ENCODE measurements at places on chromosomes 13 and 19.

DNA sequence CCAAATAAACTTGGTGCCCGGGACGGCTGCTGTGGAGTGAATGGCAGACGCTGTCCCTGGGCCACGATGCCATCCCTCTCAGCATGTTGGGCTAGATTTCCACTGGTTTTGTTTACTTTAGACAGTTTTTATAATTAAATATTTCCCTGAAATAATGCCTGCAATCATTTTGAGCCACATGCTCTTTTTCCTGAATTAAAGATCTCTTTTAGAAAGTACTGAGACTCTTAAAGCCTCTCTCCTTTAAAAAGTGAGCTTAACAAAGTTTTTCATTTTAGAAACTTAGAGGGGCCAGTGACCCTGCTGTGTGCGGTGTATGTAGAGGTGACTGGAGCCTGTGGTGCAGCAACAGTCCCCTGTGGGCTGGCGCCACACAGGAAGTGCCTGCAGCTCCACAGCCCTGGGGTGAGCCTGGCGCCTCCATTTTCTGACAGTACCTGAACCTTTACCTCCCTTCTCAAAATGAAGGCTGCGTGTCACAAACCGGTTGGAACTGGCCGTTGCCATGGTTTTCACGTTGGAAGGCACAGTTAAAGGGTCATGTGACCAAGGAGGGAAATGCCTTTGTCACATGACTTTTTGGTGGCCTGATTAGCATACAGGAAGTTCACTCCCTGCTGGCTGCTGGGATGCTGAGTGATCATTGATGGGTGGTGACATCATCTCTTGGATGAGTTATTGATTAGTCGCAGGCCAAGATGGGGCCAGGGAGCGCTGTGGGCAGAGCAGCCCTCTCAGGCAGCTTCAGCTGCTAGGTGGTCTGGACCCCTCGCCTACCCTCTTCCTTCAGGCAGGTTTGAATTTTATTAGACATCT lies 26.3 kb downstream of the TSSK6 start:
- peak; percentile 58 for DNase-seq

DNA sequence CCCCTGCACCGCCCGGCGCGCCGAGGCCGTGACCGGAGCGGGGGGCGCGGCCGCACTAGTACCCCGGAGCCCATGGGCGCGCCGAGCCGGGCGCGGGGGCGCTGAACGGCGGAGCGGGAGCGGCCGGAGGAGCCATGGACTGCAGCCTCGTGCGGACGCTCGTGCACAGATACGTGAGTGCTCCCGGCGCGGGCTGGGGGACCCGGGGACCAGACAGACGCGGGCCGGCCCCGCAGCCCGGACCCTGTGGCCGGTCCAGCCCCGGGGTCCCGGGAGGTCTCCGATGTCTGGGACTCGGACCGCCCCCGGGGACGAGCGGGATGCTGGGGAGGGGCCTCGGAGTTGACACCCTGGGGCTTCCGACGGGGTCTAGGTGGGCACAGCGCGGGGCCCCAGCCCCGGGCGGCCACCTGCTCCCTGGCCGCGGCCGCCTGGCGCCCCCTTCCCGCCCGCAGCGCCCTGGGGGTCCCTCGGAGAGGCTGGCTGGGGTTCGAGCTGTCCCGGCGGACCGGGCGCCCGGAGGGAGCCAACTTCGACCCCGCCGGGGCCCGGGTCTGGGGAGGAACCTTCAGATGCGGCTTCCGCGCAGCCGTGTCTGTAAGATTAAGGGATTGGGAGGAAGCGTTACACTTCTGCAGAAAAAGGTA lies 568 bp downstream of the ATP11A start:
- no peak for DNase-seq

- DNase-seq: no peak
Observed at GRCh38 chr13:49185264-49185663, 34.9 kb upstream of the MLNR start.

GRCh38 chr13:76697288-76697687 lies 188.9 kb downstream of the KCTD12 start:
- DNase-seq: no peak

- no peak for DNase-seq
Observed at GRCh38 chr13:24340608-24340955, 31.2 kb downstream of the C1QTNF9 start.

DNA sequence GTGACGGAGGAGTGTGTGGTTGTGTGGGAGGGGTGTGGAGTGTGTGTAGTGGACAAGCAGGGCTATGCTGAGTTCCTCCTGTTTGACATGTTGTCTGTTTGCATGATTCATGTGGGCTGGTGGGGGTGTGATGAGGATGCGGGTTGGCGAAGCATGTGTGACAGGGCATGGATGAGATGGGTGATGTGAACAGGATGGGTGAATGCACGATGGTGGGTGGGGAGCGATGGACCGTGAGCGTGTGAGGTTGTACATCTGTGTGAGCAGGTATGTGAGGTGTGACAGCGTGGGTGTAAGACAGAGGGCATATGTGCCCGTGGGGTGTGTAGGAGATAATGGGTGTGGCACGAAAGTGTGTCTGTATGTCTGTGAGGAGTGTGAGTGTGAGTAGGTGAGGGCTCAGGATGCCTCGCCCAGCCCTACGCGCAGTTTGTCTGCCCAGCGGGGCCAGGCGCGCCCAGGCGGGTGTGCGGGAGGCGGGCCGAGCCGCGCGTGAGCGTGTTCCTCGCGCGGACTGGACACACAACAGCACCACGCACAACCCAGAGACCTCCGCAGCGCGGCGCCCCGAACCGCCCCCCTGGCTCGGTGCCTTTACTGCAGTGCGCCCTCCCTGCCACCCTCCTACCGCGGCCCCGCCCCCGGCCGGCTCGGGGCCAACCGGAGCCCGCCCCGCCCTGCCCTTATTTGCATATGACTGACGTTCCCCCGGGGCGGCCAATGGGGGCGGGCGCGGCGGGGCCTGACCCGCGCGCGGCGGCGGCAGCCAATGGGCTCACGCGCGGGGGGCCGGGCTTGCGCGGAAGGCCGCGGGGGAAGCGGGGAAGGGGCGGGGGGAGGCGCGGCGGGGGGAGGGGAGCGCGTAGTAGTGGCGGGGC lies 14.4 kb downstream of the CIC start:
- peak; percentile 96 for DNase-seq

GRCh38 chr13:101576455-101576854 lies 124.0 kb downstream of the ITGBL1 start:
- no peak for DNase-seq

- DNase-seq: no peak
Observed at GRCh38 chr13:45713721-45714120, 11.6 kb downstream of the CBY2 start.

DNA sequence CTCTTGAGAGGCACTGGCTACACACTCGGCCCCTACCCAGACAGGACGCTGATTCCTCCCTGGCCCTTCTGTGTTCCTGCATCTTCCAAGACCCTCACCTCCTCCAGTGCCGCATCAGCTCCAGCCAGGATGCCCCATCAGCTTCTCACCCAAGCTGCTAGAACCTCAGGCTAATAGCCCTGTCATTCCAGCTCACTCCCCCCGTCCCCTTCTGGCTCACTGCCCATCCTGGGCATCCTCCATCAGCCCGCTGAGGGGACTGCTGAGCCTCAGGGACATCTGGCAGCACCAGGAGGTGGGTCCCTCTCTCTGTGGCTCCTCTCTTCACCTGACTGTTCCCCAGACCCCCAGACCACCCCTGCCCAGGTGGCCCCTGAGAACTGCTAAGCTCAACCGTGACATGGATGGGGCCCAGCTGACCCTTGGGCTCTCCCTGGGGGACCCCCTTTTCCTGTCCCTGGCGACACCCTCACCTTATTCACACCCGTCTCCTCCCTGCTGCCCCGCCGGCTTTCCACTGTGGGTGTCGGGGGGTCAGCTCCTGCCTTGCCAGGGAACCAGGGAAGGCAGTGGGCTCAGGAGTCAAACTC lies 4.8 kb downstream of the FFAR3 start:
- DNase-seq: no peak

GRCh38 chr13:31431722-31432137 lies 232.0 kb downstream of the B3GLCT start:
- peak; percentile 3 for DNase-seq
